Mucosa of gallbladder (tissue), 1 donor: ENCODE measurements at places on chromosomes 4 and X.
A peak's percentile ranks its signal among the peaks of the same experiment; 100 is the strongest.

DNA sequence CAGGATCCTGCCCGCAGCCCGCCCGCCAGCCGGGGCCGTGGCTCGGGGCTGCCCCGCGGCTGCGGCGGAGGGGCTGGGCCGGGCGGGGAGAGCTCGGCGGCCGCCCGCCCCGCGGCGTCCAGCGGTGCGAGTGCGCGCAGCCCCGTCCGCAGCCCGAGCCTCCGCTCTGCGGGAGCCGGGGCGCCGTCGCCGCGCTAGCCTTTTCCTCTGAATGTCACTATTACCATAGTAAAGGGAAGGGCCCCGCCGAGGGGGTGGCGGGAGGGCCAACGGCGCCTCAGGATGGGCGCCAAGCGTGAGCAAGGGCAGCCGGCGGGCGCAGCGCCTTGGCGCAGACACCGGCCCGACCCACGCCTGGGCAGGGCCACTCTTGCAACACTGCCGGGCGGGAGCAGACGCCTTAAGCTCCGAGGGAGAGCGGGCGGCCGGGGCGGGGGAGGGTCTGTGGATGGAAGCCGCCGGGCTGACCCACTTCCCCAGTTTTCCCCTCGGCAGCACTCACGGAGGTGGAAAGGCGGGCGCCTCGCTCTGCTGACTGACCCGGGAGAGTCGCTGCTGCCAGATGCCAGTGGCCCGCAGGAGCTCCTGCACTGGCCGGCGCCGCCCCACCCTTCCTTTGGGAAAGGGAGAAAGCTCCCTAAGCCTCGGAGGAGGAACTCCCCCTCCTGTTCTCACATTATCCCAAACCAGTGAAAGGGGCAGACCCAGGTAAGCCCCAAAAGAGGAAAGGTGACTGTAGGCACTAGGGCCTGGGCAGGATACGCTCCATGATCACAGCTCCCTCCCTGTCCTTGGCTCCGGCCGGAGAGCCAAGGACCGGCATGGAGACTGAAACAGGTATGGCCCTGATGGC is 329.4 kb downstream of the HNRNPD start:
- DNase-seq = peak; percentile 67

GRCh38 chrX:43716696-43717095 is 60.6 kb downstream of the MAOA start:
- DNase-seq = no peak

DNA sequence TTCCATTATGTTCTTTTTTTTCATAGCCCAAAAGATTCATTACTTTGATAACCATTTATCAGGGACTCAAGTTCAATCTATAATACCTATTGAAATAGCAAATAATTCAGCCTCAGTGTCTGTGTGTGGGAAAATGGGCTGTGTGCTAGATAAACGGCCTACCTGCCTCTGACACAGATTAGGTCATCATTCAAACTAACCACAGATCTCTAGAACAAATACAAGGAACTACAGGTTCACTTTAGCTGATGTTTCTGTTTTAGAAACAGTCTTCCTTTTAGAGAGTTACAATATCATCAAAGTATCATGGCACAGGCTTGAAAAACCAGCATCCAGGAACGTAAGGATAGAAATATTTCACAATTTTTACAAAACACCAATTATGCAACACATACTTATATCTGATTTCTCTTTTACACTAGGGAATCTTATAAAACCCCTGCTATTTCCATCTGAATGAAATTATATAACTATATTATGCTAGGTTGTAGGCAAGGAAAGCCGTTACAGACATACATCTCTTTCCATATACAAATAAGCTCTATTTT is 56.6 kb upstream of the MAB21L2 start:
- no peak for DNase-seq

DNA sequence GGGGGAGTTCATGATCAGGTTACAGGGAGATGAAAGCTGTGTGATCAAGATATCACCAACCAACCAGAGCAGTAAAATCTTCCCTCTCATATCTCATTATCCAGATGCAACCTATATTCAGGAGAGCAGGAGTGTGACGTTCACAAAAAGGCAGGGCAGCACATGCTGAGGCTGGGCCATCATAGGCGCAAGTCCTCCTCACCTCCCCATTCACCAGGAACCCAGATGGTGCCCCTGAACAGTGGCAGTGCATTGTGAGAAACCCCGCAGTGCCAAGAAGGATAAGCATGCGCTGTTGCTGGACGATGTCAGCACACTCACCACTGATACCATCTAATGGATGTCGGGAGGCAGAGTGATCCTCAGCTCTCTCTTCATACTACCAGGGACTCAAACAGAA is 170.9 kb downstream of the COL25A1 start:
- DNase-seq = no peak

DNA sequence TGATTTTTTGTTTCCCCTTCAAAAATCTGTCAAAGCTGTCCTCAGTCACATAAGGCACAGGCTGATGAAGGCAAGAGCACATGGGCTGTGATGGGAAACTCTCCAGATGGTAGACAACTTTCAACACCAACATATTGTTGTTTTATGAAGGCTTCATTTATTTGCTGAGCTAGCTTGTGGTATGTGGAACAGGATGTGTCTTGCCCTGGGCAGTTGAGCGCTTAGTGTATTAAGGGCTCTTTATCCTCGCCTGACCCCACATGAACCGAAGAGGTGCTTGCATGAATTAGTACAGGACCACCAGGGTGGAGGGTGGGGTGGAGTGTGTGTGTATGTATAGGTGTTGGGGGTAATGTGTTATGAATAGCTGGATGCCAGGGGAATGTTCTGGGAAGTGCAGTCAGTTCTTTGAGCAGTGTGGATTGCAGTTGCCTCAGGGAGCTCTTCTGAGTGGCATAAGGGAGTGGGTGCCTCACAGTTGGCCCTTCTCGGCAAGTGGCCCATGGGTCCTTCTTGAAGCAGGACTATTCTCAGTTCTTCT is 103.1 kb downstream of the PHEX start:
- no peak for DNase-seq

GRCh38 chr4:19983072-19983471 is 268.6 kb upstream of the SLIT2 start:
- no peak for DNase-seq

GRCh38 chr4:169080981-169081380 is 70.9 kb upstream of the CBR4 start:
- DNase-seq = no peak

GRCh38 chr4:182206266-182206665 is 36.9 kb upstream of the TENM3 start:
- no peak for DNase-seq

DNA sequence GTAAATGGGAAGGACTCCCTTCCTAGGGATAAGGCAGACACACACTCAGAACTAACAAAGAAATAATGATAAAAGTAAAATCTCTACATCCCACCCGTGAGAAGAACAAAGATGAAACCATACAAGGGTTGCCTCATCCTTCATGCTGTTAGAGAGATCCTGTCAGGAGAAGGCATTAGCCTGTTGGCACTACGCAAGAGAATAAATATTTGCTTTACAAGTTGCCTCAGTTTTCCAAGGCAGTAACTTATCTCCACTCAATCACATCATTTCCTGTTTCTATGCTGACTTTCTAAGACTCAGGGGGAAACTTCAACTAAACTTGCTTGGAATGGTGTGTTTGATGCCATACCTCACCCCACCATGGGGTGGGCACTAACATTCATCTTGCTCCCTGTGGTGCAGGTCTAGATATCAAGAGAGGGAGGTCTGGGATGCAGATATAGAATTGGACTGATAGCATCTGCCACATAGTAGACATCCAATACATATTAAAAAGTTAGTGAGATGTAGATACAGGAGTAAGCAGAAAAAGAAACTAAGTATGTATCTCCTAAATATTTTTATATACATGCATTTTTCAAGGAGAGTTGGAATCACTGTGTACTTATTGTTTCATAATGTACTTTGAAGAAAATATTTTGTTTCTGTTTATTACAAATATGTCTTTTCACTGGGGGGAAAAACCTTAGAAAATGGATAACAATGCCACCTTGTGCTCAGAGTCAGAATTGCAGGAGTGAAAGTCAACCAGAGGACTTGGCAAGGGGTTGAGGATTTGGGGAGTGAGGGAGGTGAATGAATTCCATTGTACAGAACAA is 57.2 kb upstream of the BEX4 start:
- DNase-seq = peak; percentile 27

DNA sequence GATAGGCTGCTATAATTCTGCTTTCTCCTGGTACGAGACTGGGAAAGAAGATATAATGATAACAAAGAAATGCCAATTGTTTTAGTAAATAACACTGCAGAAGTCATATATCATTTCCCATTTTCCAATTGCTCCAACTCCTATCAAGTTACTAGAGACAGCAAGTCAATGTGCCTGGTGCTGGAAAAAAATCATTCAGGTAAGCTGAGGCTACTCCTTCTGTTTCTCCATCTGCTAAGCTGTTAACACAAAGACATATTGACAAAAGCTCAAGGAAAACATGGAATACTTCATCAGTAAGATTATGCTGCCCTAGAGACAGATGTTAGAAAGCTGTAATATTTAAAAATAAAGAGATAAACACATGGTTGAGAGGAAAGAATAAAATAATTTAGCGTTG is 10.0 kb downstream of the NAA11 start:
- DNase-seq = no peak

DNA sequence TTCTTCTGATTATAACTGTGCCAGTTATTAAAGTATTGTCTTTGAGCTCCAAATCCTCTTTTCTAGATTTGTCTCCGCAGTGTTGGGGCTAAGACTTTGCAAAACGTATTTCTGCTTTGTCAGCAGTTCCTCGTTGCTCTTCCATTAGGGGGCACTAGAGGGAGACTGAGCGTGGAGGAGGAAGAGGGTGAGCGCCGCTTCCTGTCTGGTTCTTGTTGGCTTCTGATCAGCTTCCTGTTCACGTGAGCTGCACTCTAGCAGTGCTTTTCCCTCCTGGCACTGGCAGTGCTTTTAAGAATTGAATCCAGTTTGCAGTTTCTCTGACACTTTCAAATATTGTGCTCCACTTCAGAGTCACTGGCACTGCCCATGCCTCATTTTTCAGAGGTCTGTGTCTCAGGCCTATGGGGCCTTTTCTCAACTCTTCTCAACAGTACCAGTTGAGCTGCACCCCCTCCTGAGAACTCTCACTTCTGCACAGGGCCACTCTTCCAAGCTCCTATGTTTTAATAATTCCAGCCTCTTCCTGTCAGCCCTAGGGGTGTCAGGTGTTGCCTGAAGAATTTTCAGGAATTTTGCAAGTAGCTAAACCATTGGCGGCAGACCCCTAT is 54.4 kb upstream of the LCORL start:
- no peak for DNase-seq

DNA sequence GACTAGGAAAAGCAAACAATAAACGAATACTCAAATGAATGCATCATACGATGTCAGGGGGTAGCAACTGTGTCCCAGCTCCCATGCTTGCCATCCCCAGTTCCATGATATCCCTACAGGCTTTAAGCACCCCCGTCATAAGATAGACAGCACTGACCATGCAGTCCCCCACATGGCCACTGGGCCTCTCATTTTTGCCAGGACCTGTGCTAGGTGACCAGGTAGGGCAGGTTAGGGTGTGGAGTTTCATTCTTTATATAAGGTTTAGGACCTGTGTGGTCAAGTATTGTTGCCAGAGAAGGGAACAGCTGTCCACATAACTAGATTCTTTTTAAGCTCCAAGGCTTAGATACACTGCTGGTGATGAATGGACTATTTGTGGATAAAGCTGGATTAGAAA is 9.7 kb downstream of the PPEF2 start:
- no peak for DNase-seq

DNA sequence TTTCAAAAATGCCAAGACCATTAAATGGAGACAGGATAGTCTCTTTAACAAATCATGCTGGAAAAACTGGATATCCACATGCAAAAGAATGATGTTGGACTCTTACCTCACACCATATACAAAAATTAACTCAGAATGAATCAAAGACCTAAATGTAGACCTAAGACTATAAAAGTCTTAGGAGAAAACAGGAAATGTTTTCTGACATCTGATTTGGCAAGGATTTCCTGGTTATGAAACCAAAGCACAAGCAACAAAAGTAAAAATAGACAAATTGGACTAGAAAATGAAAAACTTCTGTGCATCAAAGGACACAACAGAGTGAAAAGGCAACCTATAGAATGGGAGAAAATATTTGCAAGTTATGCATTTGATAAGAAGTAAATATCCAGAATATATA is 37.6 kb downstream of the ARFIP1 start:
- no peak for DNase-seq

GRCh38 chr4:89922848-89923416 is 28.3 kb downstream of the MMRN1 start:
- DNase-seq = no peak

GRCh38 chr4:106286611-106287010 is 29.4 kb downstream of the TBCK start:
- DNase-seq = no peak

- no peak for DNase-seq
Observed at GRCh38 chr4:183806341-183806740, 98.8 kb upstream of the STOX2 start.

- DNase-seq = no peak
Observed at GRCh38 chr4:11904846-11905739, 476.4 kb upstream of the HS3ST1 start.

DNA sequence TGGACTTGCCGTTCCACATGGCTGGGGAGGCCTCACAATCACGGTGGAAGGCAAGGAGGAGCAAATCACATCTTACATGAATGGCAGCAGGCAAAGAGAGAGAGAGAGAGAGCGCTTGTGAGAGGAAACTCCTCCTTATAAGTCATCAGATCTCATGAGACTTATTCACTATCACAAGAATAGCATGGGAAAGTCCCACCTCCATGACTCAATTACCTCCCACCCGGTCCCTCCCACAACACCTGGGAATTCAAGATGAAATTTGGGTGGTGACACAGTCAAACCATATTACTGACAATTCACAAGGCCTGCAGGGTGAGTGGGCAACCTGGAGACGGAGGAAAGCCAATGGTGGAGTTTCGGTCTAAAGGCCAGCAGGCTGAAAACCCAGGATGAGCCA is 394.3 kb upstream of the TRAM1L1 start:
- no peak for DNase-seq

DNA sequence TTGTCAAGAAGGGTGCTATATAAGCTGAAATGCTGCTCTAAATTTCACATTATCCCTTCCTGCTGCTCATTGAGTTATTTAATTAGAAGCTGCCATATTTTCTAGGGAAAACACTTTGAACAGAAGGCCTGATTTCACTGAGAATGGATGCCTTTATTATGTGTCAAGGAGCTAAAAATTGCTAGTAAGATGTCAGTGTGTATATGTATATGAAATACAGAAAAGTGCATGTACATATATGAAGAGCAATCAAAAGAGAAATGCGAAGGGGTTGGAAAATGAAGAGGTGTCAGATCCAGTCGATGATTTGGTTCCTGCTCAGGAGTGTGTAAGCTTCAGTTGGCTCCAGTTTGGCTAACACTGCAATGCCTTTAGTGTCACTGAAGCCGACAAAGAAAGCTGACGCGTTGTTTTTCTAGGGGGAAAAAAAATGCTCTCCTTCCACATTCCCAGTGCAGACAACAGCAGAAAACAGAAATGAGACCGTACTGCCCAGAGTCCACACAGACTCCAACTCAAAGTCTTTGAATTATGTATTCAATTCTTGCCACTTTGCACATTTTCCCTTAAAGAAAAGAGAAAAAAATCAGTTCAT is 154.2 kb downstream of the NHS start:
- no peak for DNase-seq

- DNase-seq = no peak
Observed at GRCh38 chr4:54371173-54371572, 142.1 kb downstream of the PDGFRA start.

GRCh38 chr4:17786567-17786966 is 5.1 kb upstream of the FAM184B start:
- DNase-seq = no peak

- no peak for DNase-seq
Observed at GRCh38 chrX:41164449-41164848, 79.2 kb downstream of the USP9X start.

- no peak for DNase-seq
Observed at GRCh38 chr4:156036496-156036895, 82.8 kb upstream of the CTSO start.

- no peak for DNase-seq
Observed at GRCh38 chrX:147537172-147537571, 374.5 kb upstream of the FMR1 start.
